GM12878 (cell line): ENCODE measurements at places on chromosomes 6 and 20.
A peak's percentile ranks its signal among the peaks of the same experiment; 100 is the strongest.

DNA sequence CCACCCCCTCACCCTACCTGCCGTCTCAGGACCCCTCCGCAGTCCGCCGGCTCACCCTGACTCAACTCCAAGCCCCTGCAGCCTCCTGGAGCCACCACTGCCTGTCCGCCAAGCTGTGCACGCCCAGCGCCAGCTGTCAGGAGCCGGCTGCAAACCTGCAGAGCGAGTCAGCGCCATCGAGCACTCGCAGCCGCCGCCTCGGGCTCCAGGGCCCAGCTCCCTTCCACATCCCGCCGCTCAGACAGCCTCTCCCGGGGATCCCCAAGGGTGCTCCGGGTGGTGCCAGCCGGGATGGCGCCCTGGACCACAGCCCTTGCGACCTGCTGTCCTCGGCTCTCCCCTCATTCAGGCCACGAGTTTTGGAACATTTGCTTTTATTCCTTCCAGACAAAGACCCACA is 4.3 kb downstream of the TNNC2 start:
- DNase-seq: no peak

- no peak for DNase-seq
Observed at GRCh38 chr20:9427430-9428291, 86.7 kb upstream of the LAMP5 start.

DNA sequence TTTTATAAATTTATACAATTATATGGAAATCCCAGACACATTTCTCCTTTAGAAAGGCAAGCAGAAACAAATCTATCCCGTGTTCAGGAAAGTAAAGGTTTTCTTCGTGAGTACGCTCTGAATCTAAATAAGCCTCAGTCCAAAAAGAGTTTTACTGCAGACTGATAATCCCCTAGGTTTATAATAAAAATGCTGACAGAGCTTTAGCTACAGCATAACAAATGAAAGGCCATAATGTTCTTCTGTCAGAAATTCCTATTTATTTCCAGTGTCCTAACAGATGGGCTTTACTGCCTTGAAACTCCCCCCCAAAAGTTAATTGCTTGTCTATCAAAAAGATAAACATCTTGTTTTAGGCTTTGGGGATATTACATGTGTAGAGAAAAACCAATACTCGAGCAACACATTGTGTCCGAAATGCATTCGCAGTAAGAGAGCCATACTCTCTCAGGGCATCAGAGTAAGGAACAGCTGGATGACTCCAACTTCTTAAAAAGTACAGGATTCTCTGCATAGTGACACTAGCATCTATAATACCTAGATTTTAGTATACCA is 109.0 kb downstream of the PRKN start:
- DNase-seq: no peak

DNA sequence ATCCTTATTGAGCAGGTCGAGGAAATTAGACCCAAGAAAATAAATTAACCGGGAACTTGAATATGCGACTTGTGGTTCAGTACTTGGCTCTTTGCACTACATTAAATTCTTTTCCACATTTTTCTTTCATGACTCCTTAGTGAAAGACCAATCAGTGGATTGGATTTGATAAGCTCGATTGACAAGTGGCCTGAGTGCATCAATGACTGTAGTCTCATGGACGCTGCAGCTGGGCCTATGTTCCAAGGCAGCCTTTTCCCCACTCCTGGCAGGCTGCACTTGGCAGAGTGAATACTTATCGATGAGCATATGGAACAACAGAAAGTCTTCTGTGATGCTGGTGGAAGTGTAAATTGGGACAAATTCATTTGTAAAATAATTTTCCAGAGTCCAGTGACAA is 210.8 kb upstream of the EXOC2 start:
- no peak for DNase-seq

GRCh38 chr20:59207742-59208357 is 44.2 kb downstream of the ZNF831 start:
- DNase-seq: peak; percentile 2

DNA sequence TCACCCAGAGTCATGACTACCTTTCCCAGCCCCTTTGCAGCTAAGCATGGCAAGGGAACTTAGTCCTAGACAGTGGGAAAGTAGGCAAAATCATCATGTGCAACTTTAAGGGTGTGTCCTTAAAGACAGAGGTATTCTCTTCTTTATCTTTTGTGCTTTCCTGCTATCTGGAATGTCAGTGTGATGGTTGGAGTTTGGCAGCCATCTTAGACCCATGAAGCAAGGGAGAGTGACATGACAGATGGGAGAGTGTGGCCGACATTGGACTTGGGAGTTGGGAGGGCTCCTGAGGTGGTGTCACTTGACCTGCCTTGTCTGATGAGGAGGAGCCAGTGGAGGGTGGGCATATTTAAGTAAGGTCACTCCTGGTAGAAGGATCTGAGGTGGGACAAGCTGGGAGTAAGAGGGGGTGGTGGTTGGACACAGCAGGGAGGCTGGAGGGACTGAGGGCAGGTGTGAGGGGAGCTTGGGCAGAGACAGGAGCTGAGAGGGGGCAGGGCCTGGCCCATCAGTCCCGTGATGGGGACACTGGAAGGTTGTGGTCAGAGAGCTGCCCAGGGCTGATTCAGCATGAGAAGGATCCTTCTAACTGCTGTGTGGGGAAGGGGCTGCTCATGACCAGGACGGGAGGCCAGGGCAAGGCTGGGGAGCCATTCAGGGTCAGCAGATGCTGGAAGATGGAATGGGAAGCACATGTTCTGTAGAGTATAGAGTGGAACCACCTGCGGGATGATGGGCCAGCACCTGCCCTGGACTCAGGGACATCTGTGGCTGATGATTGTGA is 29.5 kb upstream of the SULF2 start:
- no peak for DNase-seq

- no peak for DNase-seq
Observed at GRCh38 chr6:33732817-33733708, 13.6 kb downstream of the IP6K3 start.

- no peak for DNase-seq
Observed at GRCh38 chr6:66897576-66897975, 1190.5 kb upstream of the EYS start.

- peak; percentile 20 for DNase-seq
Observed at GRCh38 chr6:145814035-145814500, 527 bp downstream of the FBXO30 start.

- DNase-seq: no peak
Observed at GRCh38 chr6:144316862-144317195, 31.7 kb downstream of the UTRN start.

GRCh38 chr20:31704225-31705119 is 18.2 kb downstream of the BCL2L1 start:
- no peak for DNase-seq

GRCh38 chr20:60892095-60892813 is 359.8 kb upstream of the CDH4 start:
- DNase-seq: no peak

DNA sequence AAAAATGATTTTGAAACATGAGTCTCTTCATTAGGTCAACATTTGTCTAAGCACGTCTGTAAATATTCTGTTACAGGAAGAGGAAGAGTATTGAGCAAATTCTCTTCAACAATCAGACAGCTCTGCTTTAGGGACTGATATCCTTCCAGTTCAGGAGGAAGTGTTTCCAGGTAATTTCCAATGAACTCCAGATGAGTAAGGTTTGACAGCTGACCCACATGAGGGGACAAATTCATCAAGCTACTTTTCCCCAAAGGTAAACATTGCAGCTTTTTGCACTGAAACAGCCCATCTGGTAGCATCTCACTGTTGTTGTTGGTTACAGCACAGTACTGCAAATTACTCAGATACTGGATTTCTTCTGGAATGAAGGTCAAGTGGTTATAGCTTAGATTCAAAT is 18.1 kb downstream of the ENPP1 start:
- no peak for DNase-seq

GRCh38 chr6:112010328-112010727 is 43.6 kb upstream of the CCN6 start:
- DNase-seq: no peak

DNA sequence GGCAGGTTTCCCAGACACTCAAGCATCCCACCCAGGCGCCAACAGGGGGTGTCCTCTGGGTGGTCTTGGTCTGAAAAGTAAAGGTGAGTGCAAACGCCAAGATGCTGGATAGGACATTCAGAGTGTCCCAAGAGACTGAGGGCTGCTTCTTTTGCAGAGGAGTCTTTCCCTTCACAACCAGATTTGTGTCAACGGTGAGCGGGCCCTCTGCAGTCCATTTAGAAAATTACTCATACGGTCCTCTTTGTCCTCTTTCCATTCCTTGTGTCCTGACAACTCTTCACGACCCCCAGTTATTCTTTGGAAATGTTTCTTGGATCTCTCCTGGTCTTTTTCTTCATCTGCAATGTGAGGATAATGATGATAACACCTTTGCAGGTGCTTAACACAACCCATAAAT is 257.8 kb downstream of the CDC5L start:
- no peak for DNase-seq

DNA sequence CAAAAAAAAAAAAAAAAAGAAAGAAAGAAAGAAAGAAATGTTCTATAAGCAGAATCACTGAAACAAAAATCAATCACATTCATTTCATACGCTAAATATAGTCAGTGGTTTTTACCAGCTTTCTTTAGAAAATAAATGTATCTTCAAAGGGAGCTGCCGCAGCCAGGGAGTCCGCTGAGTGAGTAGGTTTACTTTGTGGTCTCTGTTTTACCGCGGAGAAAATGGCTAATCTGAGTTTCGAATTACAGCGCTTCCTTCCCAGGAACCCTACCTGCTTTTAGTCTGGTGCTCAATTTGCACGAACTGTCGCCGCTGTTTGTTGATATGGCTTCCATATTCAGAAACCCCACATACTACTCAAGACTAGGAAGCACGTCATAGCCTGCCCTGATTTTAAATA is 102.4 kb downstream of the TFAP2A start:
- no peak for DNase-seq

- DNase-seq: no peak
Observed at GRCh38 chr20:55283889-55284288, 721.4 kb downstream of the CBLN4 start.

- DNase-seq: no peak
Observed at GRCh38 chr6:88166493-88167351, 575 bp upstream of the CNR1 start.

- no peak for DNase-seq
Observed at GRCh38 chr6:168967281-168967925, 286.2 kb downstream of the THBS2 start.

- no peak for DNase-seq
Observed at GRCh38 chr6:19454001-19454720, 383.0 kb upstream of the ID4 start.

- no peak for DNase-seq
Observed at GRCh38 chr6:135853986-135854385, 2.5 kb downstream of the PDE7B start.

DNA sequence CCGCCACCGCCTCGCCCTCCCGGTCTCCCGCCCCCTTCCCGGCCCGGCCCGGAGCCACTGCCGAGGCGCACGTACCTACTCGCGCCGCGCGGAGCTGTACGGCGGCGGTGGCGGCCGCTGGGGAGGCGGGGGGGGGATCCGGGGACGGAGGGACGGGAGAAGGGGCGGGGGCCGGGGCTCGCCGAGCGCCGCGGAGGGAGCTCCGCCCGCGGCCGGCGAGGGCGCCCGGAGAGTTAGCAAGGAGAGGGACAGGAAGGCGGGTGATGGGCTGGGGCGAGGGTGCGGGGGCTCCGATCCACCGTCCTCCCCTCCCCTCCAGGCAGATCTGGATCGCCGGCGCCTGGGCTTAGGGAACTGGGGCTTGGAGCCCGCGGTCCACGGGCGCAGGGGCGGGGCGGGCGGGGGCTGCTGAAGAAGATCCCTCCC is 548 bp upstream of the TMEM74B start:
- DNase-seq: no peak

DNA sequence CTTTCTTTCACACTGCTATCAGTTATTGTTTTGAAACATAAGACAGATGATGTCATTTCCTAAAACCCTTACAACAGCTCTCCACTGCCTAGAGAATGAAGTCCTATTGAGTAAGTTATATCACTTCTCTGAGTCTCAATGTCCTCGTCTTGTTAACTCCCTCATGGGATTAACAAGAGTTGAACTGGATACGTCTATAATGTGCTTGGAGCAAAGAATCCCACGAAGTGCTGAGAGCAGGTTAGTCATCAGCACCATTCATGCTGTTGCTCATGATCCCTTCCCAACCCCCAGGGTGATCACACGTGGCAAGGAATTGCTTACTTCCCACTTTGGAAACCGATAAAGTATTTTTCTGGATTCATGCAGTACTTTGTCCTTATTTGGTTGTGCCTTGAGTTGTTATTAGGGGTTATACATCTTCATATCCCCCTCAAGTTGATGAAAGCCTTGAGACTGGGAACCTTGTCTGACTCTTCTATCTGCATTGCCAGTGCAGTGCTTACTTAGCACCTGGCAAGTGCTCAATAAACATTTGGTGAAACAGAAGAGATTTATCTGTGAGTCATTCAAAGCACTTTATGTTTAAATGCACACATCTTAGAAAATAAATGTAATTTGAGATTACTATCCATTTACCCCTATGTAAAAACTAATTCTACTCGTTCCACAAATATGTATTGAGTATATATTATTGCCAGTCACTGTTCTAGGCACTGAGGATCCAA is 487.5 kb downstream of the EPM2A start:
- no peak for DNase-seq

- no peak for DNase-seq
Observed at GRCh38 chr20:32465092-32465900, 107.2 kb downstream of the ASXL1 start.

- no peak for DNase-seq
Observed at GRCh38 chr20:60272790-60273189, 314.6 kb downstream of the CDH26 start.

DNA sequence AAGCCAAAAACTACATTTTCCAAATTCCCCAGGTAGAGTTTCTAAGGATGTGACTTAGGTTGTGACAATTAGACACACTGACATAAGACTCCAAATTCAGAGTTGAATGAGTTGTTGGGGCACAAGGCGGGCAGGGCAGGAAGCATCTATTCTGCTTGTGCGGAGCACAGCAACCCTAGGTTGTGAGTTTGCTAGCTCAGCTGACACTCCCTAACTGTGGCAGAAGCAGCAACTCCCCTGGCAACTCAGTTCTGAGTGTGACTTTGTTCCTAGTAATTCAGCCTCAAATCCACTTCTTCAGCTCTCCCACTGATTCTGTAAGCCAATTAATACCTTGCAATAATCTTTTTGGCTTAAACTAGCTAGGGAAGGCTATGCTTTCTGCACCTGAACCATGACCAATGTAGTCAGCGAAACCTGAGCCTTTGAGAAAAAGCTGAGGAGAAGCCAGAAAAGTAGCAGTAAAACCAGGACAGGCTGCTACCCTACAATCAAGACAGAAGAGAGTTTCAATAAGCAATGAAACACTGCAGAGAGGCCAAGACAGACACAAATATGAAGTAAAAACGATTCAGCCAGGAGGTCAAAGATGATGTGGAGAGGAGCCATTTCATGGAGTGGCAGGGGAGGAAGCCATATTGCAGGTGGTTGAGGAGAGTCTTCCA is 30.0 kb upstream of the PAQR8 start:
- no peak for DNase-seq

DNA sequence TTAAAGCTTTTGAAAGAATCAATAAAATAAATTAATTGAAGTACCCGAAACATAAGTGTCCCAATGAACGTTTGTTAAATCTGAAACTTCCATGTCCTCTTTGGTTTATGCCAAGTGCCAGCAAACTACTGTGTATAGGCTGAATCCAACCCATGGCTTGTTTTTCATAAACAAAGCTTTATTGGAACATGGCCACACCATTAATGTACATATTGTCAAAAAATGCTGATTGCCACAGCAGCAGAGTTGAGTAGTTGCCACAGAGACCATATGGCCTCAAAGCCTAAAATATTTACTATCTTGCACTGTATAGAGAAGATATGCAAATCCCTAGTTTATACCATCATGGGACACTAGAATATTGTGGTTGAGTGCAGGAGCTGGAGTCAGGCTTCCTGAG is 406.1 kb downstream of the MAFB start:
- DNase-seq: no peak
